ENCODE measurements at places on chromosomes 5 and 9.

DNA sequence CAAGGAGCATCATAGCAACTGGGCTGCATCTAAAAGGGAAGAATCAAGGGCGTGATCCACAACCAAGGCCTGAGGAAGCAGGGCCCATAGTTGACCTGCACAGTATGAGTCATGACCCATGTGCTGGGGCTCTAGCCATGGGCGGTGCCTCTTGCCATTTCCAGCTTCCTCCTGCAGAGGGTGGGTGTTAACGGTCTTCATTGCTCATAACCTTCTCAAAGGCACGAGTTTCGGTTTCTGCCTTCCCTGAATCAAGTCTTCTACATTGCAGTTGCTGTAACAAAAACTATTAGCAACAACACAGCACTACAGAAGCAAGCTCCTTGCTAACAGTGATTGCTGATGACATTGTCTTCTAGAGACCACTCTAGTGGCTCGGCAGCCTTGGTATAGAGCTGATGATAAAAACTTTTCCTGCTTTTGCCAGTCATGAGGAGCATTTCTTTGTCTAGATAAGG, 66.9 kb downstream of the CTSL start:
- DNase-seq: no peak

DNA sequence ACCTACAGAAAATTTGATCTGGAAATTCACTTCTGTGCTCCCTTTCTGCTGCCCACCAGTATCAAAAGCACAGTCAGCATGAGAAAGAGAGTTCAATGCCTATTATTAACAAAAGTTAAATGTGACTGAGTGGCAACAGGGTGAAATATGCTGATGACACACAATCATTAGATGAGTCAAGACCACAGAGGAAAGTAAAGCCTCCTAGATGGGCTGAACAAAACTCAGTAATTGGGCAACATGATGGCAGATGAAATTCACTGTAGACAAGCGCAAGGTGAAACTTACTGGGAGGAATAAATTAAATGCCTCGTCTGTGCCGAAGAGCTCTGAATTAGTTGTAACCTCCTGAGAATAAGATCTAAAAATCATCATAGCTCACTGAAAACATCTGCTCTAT, 752.8 kb downstream of the IRX1 start:
- no peak for DNase-seq

DNA sequence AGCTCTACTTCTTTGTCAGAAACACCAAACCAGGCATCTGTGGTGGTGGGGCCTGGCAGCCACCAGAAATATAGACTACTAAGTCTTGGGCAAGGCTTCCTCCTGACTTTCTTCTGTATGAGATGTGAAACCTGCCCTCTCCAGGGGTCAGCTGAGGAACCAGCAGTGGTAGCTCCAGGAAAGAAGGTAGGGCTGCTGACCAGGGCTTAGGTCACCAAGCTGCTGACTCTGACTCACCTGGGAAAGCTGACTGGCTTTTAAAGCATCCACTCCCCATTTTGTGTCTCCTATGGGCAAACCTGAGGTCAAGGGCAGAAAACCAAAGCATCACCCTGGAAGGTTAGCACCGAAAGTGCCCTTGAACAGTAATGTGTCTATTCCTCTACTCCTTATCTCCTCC, 10.4 kb upstream of the SH3TC2 start:
- no peak for DNase-seq

- no peak for DNase-seq
Measured at GRCh38 chr9:126703002-126703865, 89.5 kb downstream of the LMX1B start.

DNA sequence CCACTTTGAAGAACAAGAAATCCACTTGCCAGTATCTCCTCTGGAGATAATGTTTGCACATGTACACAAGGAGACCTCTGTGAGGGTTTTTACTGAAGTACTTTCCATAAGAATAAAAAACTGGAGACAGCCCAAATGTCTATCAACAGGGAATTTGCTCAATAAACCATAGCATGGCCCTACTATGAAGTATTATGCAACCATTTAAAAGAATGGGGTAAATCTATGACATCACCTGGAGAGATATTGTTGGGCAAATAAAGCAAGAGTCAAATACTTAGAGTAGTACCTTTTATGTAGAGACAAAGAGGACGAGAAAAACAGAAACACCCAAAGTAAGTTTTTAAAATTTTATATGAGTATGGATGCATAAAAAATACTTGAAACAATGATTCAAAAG, 23.9 kb upstream of the MVB12B start:
- DNase-seq: no peak

DNA sequence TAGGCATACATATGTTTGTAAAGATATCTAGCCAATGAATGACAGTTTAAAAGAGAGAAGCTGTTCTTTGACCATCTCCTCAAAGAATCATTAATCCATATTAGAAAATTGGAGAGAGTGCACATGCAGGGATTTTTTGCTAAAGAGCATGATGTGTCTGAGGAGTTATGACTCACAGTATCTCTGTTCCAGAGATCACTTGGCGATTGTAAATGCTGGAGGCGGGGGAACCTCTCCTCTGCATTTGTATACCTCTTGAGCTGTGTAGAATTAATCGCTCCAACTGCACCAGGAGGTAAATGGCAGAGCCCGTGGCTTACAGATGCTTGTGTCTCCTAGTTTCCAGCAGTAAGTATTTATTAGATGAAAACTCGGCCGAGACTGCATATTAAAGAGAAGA, 3.6 kb upstream of the SPATA31D1 start:
- DNase-seq: no peak

GRCh38 chr5:109305352-109305751, 104.4 kb downstream of the PJA2 start:
- DNase-seq: no peak

GRCh38 chr5:150397146-150397781, 15.4 kb downstream of the CD74 start:
- DNase-seq: no peak

GRCh38 chr9:112556497-112557442, 70.1 kb downstream of the KIAA1958 start:
- DNase-seq: peak; percentile 66

DNA sequence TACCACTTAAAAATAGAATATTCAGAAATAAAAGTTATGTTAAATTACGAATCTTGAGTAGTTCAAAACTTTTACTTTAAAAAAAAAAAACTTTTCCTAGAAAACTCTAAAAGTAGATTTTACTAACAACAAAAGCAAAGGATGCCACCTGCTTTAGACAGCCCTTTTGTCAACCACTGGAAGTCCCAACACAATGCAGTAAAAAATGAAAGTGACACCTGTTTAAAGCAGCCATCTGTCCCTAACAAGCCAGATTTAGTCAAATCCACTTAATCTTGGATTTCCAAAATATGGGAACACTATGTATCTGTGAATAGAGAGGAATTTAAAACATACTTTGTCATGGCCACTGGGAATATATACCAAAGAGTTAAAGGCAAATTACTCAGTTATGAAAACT, 3.8 kb downstream of the RFX3 start:
- DNase-seq: no peak

DNA sequence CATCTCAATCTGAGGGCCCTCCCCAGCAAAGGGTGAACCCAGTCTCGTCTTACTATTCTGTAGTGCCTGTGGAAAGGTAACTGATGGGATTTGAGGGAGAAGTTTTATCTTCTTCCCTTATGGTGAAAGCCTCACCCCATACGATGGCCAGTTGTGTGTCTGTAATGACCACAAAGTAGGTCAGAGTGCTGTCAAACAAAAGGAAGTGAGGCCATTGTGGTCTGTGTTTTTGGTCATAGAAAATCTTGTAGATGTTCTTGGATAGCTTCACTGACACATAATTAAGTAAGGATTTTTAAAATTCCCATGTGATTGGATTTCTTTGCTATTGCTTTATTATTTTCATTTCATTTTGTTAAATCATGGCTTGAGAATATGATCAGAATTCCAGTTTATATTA, 505.1 kb upstream of the KLF4 start:
- no peak for DNase-seq
